ENCODE measurements at places on chromosomes 6 and 20. TPM values are rescaled to one million over a fixed set of nuclear protein-coding genes. Genes with fewer than 3 reads are reported as not detected.

GRCh38 chr20:35104685-35105295 is 12.2 kb upstream of the TRPC4AP start:
- DNase-seq = no peak

DNA sequence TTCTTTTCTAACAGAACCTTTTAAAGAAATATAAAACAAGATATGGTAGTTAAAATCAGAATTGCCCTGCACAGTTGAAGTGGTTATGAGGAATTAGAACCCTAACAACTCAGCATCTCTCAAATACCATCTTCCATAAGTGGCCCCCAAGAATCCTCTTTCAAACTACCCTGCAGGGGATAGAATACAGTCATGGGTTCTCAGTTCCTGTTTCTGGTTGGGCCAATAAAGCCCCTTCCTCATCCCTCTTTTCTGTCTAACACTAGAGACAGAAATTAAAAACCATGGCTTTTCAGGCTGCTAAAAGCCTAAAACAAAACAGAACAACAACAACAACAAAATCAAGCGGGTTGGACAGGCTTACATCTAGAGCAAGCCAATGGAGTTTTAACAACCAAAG is 6.7 kb upstream of the LCA5 start:
- no peak for DNase-seq

FAM209B gene
- total RNA-seq = not detected

CST2 gene
- not detected for total RNA-seq

GRCh38 chr20:42862446-42862845 is 327.3 kb downstream of the PTPRT start:
- no peak for DNase-seq

GRCh38 chr6:106257195-106257594 is 68.4 kb downstream of the ATG5 start:
- no peak for DNase-seq

GRCh38 chr6:96852605-96853004 is 15.3 kb upstream of the GPR63 start:
- no peak for DNase-seq

ZNF337 gene
- 20.3 TPM for total RNA-seq

BPIFB2 gene
- total RNA-seq = not detected

ARMC2 gene
- 2.0 TPM for total RNA-seq

SPATS1 gene
- total RNA-seq = not detected

GRCh38 chr20:43438578-43439316 is 18.9 kb upstream of the SRSF6 start:
- no peak for DNase-seq

- DNase-seq = no peak
Observed at GRCh38 chr6:135475292-135475886, 22.2 kb downstream of the AHI1 start.

COL21A1 gene
- total RNA-seq = 13.3 TPM

DNA sequence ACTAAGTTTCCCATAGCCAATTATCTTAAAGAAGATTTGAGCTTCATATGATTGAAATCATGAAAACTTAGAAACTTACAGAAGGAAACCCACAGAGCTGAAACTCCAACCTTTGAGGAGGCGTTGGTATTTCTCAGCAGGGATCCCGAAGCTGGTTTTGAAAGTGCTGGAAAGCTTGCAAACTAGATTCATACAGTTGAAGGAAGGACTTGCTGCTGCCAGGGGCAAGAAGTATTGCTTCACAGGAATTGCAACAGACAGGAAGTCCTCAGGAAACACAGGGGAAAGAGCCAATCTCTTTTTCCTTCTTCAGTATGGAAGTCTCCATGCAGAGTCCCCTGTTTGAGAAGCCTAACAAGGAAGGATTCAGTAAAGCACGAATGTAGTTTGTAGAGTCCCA is 419.7 kb downstream of the CD109 start:
- no peak for DNase-seq

DNA sequence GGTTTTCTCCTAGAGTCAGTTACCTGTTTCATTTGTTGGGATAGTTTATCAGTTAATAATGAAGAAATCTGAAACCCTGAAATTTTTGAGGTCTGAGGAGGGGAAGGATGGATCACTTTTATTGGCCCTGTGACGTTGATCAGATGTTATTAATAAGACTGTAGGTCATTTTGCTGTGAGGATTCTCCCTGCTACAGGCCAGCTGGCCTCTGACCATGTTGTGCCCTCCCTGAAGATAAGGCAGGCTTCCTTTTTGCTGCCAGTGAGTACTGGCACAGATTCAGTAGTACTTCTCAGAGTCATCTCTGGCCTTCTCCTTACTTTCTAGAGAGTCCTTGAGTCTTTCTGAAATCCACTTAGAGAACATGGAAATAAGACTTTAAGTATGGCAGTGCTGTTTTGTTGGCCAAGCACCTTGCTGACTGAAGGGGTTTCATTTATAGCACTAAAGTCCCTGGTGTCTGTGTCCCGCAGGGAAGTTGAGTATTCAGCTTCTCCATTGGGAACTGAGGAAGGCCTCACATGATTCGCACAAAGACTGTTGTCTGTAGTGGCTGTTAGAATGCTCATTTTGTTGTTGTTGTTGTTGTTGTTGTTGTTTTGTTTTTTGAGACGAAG is 202.6 kb downstream of the DTNBP1 start:
- DNase-seq = no peak

GRCh38 chr20:53760025-53760441 is 166.4 kb upstream of the ZNF217 start:
- DNase-seq = no peak

DNA sequence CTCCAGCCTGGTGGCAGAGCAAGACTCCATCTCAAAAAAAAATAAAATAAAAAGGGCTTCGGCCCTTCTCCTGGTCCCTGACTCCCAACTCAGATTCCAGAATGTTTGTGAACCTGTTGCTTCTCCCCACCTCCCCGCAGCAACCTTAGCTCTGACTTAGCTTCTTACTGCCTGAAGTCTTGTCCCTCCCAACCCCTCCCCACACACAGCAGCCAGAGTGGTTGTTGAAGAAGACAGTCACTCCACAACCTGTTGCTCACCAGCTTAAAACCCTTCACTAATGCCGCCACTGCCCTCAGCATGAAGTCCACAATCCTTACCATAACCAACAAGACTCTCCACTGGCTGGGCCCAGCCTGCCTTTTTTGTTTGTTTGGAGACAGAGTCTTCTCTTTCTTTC is 6.5 kb upstream of the PTPRT start:
- DNase-seq = no peak

- DNase-seq = no peak
Observed at GRCh38 chr20:137668-138490, 4.5 kb upstream of the DEFB126 start.

- DNase-seq = no peak
Observed at GRCh38 chr6:167093406-167093921, 29.4 kb upstream of the CCR6 start.

DNA sequence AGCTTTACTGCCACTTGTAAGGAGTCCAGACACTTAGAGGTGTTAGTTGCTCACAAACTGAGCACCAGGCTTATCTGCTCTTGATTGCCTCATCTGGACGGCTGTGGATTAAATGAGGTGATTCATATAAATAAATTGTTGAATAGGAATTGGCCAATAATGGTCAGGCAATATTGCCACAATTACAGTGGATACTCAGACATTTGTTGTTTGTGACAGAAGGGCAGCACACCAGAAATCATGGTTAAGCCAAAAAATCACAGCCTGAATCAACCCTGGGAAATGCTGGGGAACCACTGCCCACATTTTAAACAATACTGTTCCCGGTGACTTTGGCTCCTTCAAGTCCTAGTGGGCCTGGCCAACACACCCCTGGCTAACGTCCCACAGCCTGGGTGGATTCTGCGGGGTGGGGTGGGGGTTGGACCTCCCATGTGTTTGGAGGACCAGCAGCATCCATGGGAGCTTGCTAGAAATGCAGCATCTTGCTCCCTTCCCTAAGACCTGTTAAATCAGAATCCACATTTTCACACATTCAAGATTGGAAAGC is 29.5 kb upstream of the SPDEF start:
- DNase-seq = no peak

PSORS1C1 gene
- 1.2 TPM for total RNA-seq

SNPH gene
- 4.5 TPM for total RNA-seq

GRCh38 chr20:63311833-63312243 is 18.9 kb downstream of the COL20A1 start:
- no peak for DNase-seq

LINC00237 gene
- not detected for total RNA-seq

ABHD16B gene
- total RNA-seq = not detected

DNA sequence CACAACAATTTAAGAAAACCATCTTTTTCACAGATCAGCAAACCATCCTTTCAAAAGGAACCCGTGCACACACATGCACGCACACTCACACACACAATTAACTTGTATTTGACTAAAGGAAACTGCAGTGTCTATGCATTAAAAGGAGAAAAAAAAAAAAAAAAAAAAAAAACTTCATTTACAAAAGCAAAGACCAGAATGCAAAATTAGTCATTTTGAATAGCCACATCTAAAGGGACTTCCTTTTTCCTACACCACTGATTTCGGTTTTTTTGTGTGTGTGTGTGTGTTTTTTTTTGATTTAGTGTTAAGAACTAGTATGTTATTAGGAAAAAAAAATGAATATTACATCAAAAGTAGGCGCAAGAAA is 6.3 kb downstream of the ZMYND8 start:
- DNase-seq = no peak

NOX3 gene
- not detected for total RNA-seq

DNA sequence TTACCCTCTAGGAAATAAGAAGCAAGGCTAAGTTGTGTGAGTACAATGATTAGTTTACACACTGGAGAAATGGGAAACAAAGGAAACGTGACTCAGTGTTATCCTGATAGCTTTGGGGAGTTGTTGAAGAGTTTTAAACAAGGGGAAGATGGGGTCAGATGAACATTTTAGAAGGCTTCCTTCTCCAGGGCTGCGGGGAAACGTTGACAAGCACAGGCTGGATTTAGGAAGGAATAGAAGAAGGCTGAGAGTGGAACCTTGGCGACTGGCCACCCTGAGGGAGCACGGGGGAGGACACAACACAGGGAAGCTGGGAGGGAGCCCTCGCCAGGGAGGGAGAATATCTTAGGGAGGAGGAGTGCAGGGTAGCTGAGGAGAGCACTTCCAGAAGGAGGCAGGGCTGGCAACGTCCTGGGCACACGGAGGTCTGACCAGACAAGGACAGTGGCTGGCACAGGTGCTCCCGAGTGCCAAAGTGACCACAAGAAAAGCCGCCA is 134.7 kb downstream of the AIG1 start:
- DNase-seq = no peak

DNA sequence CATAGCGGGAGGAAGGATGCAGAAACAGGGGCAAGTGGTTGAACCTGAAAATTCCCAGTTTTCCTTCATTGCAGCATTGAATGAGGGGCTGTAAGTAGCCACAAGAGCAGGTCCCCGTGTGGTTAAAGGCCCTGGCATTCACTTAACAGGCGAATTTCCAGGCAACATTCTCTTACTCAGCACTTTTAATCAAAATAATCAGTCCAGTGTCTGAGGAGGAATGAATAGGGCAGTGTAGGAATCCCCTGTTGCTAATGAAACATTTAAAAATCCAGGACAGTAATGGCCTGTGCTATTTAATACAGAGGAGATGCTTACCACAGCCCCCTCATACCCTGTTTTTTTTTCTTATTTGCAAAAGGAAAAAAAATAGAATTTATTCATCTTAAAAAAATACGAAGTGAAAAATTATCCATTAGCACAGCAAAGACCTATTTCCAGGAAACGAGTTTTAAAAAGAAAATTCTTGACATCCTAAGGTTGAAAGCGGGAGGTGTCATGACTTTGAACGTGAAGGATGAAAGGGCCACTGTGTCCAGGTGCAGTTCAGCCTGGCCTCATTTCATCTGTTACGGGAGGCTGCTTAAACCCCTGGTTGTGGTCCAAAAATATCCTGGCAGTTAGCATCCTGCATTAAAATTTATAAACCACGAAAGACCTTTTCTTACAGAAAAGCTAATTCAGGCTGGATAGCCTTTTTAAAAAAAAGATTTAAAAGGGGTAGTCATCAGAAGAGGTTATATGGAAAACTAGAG is 20.2 kb downstream of the MYLK4 start:
- no peak for DNase-seq

DNA sequence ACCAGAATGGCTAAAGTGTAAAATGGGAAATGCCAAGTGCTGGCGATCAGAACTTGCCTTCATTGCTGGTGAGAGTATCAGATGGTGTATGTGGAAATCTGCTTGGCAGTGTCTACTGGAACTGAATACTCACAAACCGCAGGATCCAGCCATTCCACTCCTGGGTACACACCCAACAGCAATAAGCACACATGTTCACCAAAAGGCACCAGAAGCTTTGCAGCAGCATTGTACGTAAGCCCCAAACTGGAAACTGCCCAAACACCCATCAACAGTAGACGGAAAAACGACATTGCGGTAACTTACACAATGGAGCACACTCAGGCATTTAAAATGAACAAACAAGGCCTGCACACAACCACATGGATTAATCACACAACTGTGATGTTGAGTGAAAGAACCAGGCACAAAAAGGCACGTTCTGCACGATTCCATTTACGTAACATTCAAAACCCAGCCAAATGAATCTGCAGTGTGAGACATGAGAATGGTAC is 37.3 kb upstream of the BPIFA2 start:
- no peak for DNase-seq

DNA sequence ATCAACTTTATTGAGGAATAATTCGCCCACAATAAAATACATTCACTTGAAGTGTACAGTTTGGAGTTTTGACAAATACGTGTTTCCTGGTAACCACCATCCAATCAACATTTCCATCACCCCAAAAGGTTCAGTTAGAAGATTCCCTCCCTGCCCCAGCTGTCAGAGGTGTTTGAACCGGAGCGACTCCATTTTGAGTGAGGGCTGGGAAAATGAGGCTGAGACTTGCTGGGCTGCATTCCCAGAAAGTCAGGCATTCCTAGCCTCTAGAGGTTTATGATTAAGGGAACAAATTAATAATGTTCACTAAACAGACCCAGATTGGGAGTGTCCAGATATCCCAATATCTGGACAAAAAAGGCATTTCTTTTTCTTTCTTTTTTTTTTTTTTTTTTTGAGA is 33.0 kb upstream of the BLCAP start:
- DNase-seq = no peak

DNA sequence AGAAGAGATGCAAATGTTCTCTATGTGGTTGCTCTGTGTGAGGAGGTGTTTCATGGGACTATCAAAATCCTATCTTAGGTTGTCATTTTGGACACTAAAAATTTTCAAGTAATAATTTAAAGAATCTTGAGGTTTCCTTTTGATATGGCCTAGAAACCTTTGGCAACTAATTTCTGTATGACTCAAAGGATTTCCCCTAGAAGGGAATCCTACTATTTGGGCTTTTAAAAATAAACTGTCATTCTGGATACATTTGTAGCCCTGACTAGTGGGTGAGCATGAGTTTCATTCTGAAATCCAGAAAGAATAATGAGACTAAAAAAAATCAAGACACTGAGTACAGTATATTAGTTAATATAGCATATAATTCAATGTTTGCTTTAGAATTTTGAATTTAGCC is 25.5 kb upstream of the RAB23 start:
- no peak for DNase-seq

DNA sequence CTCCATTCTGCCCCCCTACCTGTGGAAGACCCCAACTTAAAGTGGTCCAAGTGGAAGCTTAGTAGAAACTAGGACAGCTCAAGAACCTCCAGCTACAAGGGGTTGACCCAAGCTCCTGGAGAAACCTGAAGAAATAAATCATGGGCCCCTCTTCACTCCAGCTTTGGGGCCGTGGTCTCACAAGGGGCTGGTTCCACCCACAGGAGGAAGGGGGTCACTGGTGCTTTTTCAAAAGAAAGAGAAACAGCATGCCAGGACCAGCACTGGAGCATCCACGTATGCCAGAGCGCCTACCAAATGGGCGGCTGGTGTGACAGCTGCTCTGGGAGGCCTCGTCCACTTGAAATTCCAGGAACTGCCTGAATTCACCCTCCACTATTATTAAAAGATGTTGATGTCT is 14.4 kb upstream of the ANKRD60 start:
- DNase-seq = no peak

OOEP gene
- not detected for total RNA-seq

- DNase-seq = no peak
Observed at GRCh38 chr20:8602389-8603116, 466.3 kb upstream of the PLCB4 start.

All from prostate gland (tissue), 2 donors.